CD8-positive, alpha-beta memory T cell (primary cell): ENCODE measurements at places on chromosomes 16 and 17. TPM values are rescaled to one million over a fixed set of nuclear protein-coding genes. Genes with fewer than 3 reads are reported as not detected.

DNA sequence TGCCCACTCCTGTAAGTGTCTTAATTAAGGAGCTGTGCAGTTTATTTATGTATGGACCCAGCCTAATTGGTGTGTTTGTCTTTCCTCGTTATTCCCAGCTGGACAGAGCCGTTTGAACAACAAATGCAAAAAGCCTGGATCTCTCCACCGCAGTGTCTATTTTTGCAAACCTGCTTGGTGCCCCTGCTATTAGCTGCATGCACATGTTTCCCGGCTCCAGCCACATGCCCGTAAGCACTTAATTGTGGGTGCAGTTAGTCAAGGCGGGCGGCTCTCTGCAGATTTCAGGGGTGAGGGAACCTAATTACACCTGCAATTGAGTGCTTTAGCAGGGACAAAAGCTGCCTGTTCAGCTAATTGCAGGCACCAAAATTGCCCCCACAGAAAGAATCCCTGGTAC, 74.0 kb upstream of the GSE1 start:
- no peak for DNase-seq

Gene ABCC6
- not detected for total RNA-seq

DNA sequence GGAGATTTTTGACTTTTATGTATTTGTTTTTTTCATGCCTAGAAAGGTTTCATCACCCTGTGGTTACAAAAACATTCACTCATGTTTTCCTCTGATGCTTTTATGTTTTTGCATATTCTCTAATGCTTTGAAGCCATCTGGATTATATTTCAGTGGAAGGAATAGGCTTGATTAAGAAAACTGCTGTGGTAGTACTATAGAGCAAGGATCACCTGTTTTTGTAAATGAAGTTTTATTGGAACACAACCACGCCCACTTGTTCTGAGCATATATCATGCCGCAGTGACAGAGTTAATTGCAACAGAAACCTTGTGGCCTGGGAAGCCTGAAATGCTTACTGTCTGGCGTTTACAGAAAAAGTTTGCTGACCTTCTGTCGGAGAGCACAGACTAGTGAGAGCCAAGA, 11.5 kb downstream of the COX10 start:
- DNase-seq = no peak

GRCh38 chr17:50372222-50372757, 694 bp downstream of the MRPL27 start:
- DNase-seq = no peak

DNA sequence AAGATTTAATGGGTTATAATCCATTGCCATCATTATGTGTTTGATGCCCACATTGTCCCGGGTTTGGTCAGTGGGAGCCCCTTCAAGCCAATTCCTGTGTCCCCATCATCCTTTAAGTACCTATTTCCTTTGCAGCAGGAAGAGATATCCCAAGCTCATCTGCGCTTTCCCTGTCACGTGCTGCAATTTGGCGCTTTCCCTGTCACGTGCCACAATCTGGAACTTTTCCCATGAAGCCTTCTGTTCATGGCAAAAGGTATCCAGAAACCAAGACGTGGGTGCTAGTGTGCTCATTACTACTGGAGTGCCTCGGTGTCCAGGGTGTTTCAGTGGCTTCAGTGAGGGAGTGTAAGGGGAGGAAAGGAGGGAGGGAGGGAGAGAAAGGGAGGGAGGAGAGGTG, 168.5 kb downstream of the NPIPB11 start:
- DNase-seq = no peak

DNA sequence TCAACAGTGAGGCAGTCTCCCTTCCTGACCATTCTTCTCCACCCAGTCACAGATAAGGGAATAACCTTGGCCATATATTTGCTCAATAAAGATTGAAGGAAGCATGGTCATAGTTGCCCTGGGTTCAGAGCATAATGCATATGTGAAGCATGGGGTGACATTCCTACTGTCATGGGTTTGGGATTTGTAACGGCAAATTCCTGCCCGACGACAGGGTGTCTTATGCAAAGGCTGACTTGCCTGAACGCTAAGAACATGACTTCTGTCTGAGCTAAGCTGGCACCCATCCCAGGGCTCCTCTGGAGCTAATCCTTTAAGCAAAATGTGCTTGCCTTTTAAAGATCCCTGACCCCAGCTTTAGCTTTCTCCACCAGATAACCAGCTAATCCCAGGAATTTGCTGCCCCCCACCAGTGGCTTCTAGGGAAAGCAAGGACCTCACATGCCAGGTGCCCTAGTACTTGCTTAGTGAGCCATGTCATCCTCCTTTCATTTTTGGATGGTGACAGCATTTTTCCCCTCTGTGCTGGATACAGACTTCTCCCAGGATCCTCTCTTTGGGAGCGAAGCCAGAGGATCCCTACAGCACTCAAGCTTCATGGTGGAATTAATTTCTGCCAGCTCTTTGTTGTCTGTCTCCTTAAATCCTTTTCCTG, 11.7 kb downstream of the SLC7A6OS start:
- DNase-seq = no peak

Gene SCNN1B
- not detected for total RNA-seq

Gene TEKT3
- total RNA-seq = not detected

- DNase-seq = no peak
Measured at GRCh38 chr17:1555651-1556471, 6.7 kb downstream of the PITPNA start.

Gene CSH1
- not detected for total RNA-seq

DNA sequence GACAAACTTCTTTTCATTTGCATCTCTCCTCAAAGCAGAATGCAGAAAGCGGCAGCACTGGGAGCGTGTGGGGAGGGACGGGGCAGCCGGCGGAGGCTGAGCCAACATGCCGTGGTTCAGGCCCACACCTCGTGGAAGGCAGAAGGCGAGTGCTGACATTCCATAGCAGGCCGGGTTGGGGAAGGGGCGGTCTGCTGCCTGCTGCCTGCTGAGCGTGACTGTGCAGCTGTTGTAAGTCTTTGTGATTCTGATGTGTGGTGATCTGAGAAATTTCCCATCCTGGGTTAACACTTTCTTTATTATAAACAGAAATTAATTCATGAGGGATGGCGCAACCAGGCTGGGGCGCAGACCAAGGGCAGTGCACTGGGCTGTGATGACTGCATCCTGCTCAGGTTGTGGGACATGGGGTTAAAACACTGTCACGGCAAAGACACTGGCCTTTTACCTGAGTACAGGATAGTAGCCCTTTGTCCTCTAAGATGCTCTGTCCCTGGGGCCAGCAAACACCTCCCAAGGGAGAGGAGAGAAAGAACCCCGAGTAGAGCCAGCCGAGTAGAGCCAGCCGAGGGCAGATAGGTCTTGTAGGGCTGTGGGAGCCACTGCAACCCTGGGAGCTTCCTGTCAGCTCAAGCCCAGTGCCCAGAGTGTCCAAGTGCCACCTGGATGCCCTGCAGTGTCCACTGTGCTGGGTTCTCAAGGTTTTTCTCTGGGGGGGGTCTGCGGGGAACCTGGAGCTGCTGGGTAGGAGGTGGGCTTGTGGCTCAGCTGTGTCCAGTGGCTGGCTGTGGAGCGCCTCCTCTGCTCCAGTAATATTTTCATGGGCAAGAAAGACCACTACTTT, 8.8 kb upstream of the DNASE1 start:
- no peak for DNase-seq

DNA sequence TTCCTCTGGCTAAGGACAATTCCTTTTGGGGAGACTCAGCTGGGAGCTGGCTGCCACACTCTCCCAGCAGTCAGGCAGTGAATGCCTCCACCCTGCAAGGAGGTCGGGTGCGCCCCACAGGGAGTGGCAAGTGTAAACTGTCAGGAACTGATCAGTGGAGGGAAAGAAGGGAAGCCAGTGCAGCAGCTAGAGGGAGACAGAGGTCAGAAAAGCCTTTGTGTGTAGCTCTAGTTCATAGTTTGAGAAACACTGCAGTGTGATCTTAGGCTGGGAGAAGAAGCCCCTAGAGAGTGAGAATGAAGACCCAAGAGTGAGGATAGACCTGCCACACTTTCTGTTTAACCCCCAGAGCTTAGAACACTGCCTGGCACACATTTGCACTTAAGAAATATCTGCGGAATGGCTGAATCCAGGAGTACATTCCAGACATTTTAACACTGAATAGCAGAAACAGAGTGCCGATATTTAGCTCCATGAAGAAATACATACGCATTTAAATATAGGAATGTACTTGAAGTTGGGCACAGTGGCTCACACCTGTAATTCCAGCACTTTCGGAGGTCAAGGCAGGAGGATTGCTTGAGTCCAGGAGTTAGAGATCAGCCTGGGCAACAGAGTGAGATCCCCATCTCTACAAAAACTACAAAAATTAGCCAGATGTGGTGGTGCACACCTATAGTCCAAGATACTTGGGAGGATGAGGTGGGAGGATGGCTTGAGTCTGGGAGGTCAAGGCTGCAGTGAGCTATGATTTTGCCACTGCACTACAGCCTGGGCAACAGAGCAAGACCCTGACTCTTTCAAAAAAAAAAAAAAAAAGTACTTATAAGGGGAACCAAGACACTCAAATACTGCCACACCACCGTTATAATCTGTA, 11.1 kb upstream of the SLC5A11 start:
- DNase-seq = no peak

DNA sequence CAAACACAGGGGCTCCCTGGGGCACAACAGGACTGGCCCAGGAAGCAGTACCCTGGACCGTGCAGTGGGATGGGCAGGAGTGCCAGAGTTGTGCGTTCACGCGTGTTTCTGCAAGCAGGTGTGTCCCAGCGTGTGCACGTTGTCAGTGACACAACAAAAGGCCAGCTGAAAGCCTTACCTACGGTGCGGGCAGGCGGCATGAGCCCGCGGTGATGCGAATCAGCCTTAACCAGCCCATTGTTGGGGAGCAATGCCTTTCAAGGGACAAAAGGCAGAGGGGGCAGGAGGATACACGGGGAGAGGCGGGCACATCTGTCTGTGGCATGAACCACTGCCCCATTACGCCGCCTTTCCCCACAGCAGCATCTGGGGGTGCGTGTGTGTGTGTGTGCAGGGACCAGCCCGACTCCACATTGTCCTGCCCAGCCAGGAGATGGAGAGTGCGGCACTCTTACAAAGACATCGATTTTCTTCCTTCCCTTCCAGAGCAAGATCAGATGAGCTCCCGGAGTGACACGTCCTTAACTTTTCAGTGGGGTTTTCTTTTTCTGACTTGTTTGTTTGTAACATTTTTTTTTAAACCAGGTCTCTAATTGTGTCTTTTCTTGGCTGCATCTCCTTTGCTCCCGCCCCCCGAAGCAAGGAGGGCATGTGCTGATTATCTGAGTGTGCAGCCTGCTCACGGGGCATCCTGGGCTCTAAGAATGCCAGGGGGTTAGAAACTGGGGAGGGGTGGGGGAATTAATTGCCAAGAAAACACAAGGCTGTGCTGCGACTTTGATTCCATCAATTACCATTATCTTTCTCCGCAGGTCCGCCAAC, 158.1 kb downstream of the ZNF423 start:
- DNase-seq = no peak

GRCh38 chr17:12318571-12319266, 298.0 kb downstream of the MAP2K4 start:
- no peak for DNase-seq

DNA sequence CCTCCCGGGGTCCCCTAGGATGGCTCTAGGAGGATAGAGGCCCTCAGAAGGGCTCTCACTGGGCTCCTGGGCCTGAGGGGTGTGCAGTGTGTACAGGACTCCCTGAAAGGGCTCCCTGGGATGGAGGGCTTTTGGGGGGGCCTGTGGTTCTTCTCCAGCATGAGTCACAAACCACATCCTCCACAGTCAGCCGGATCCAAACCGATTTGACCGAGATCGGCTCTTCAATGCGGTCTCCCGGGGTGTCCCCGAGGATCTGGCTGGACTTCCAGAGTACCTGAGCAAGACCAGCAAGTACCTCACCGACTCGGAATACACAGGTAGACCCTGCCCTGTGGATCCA, 4.5 kb downstream of the TRPV2 start:
- DNase-seq = peak; percentile 19

Gene OTOP2
- total RNA-seq = not detected

- no peak for DNase-seq
Measured at GRCh38 chr17:48391444-48391843, 38.6 kb downstream of the SKAP1 start.

DNA sequence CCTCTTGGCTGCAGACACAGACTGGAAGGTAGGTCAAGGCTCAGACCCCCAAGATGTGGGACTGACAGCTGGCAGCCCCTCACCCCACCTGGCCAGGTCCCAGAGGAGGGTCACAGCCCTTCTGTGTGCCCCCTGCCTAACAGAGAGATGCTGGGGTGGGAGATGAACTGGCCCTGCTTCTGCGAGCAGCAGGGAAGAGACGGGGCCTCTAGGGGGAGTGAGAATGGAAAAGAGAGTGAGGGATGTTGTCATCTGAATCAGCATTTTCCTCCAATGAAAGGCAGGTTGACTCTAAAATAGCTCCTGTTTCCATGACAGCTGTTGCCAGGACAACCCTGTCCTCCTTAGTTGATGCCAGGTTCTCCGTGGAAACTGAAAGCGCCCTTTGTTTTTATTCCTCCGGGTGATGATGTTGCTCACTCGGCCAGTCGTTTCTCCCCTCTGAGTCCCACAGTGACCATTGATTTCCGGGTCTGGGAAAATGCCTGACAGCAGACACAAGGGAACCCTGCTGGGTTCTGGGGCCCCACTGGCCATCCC, 4.9 kb upstream of the NDRG4 start:
- DNase-seq = peak; percentile 15

DNA sequence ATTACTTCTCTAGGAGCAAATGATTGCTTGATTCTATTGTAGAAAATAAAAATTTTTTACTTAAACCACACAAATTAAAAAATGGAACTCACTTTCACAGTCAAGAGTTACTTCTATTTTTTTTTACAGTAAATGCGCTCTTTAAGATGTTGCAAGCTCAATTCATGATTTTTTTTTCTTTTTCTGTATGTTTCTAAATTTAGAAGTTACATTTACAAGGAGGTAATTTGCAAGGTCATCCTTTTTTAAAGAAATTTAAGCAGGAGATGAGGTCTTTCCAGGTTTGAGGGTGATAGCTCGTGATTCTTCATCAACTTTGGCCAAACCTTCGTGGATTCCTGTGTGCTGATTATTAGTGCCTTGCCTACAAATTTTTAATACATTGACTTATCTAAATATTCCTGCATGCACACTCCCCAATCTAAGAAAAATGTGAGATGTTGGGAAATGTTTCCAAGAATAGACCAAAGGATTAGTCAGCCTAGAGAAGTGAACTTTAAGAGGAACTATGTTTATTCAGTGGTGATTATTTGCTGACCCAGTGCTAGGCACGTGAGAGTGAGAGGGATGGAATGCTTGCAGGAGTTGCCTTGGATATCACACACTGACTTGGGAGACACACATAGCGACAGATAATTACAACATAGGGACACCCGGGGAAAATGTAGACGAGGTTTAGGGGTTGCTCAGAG, 429.8 kb downstream of the MAF start:
- DNase-seq = no peak

DNA sequence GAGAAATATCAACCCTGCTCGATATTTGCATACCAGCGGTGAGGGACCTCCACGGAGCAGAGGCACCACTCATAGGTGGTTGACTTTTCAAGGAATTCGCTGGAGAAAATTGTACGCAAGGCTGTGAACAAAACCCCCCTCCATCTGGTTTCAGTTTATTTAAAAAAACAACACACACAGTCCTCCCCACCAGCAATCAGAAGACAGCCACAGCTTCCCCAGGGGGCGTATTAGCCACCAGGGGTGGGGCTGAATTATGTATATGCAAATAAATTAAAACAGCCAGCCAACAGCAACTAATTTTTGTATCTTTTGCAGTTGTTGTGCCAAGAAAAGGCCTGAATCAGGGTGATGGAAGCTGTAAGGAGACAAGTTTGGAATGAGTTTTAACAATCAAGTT, 5.9 kb upstream of the HSD11B2 start:
- no peak for DNase-seq

Gene RILP
- 3.0 TPM for total RNA-seq

Gene ADAP2
- total RNA-seq = 1.7 TPM

GRCh38 chr17:72987166-72987565, 105.3 kb downstream of the SLC39A11 start:
- no peak for DNase-seq
